Activated CD8-positive, alpha-beta memory T cell treated with anti-CD3 and anti-CD28 coated beads for 1 hour (primary cell): ENCODE measurements at places on chromosomes 5 and 9.
A peak's percentile ranks its signal among the peaks of the same experiment; 100 is the strongest.

GRCh38 chr5:16737620-16738364 is 121.0 kb upstream of the RETREG1 start:
- DNase-seq, result no peak

GRCh38 chr9:13860946-13861640 is 452.8 kb downstream of the NFIB start:
- no peak for DNase-seq

DNA sequence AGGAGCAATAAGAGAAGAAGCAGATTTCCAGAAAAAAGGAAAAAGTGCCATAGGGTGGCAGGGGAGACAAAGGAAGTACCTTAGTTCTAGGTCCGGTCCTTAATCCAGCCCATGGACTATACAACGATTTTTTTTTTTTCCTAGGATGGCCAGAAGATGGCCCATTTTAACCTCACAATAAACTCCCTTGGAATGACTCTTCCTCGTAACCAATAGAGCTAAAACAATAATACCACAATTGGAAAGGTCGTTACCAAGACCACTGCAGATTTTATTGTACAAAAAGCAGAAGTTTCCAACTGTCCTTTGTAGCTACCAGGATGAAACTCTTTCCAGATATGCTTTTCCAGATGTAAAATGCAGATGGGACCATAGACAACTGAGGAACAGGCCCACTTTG is 34.4 kb upstream of the SSBP2 start:
- no peak for DNase-seq

GRCh38 chr5:76406673-76407072 is 3.6 kb downstream of the IQGAP2 start:
- no peak for DNase-seq

GRCh38 chr5:118366429-118366828 is 621.9 kb downstream of the DTWD2 start:
- DNase-seq, result no peak

- no peak for DNase-seq
Observed at GRCh38 chr9:6631207-6631512, 14.4 kb downstream of the GLDC start.

GRCh38 chr9:6049798-6050197 is 34.4 kb upstream of the RANBP6 start:
- DNase-seq, result no peak

DNA sequence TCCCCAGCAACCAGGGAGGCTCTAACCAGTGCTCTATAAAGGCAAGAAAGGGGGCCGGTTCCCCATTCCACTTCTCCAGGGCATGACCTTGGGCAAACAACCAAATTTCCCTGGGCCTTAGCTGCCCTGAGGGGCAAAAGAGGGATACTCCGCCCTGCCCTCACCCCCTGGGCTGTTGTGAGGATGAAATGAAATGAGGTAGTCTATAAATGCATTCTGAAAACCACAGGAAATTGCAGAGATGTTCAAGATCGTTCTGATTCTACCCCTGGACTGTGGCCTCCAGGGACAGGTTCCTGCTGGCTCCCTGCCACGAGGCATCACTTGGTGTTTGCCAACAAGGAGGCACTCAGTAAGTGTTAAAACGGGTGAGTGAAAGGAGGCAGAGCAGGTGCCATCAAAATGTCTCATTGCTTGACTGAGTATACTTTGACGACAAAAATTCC is 5.7 kb downstream of the RAPGEF1 start:
- no peak for DNase-seq

DNA sequence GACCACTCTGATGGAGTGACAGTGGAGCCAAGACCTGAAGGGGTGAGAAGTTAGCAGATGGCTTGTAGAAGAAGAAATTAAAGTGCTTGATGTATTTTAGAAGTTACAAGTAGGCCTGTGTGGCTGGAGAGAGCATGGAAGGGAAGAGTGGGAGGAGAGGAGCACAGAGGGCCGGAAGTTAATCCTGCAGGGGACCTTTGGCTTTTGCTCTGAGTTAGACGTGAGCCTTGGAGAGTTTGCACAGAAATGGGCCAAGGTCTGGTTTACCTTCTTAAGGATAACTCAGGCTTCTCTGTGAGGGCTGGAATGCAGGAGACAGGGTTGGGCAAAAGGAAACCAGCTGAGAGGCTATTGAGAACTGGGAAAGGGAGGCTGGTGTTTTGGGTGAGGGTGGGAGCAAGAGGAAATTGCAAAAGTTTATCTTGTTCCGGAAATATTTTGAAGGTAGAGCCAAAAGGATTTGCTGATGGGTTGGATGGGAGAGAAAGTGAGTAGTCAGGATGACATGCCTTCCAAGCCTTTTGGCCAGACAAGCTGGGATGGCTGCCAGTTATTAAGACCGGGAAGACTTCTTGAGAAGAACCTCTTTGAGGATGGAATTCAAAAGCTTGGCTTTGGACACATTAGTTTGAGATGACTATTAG is 17.5 kb upstream of the F2RL1 start:
- DNase-seq, result no peak

- DNase-seq, result no peak
Observed at GRCh38 chr5:142829801-142830220, 59.6 kb downstream of the ARHGAP26 start.

DNA sequence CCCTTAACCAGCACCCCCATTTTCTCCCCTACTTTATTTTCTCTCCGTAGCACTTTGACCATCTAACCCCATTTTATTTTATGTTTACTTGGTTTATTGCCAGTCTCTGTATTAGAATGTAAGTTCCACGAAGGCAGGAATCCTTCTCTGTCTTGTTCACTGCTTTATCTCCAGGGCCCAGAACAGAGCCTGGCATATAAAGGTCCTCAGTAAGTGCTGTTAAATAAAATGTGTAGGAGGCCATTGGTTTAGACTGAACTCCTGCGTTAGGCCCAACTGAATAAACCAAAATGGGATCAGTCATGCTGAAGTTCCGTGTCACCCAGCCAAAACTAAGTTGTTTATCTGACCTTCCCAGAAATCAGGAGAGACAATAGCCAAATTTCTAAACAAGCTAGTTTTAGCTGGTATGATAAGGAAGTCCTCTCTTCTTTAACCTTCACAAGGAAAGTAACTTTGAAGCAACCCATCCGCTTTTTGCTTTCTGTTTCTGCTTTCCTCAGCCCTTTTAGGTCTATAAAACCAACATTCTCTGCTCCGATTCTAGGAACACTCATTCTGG is 29.0 kb upstream of the CCNJL start:
- DNase-seq, result no peak

DNA sequence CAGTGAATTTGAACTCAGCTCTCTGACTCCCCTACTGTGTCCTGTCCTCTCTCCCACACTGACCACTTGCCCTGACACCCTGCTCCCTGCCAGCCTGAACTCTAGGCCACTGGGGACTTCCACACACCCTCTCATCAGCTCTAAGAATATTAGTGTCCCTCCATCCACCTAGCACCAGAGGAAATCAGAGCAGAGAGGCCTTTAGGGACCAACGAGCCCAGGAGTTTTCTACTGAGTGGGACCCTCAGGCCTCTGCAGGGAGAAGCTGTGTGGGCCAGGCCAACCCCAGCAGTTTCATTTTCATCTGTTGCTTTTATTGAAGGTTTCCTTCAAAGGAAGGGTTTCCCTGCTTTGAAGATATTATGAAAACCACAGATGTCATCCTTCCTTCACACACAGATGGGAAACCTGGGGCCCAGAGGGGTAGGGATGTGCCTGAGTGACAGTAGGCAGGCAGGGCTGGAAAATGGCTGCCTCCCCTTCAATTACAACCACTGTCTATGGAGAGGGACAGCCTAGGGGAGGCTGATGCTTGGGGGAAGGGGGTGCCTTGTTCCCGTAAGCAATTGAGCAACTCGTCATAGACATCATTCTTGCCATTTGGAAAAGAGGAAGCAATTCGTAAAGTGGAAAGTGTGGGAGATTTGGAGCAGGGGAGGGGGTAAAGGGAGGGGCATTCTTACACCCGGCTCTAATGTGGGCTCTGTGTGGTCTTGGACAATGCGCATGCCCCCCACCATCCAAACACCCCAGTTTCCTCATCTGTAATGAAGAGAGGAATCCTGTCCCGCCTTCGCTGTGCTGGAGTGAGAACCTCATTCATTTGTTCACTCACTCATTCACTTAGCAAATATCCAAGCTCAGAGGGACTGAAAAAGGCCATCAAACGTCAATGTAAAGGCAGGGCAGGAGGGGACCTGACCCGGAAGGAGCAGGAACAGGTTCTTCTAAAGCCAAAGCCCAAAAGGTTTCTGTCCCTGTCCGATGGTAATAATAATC is 3.9 kb downstream of the GLIPR2 start:
- DNase-seq, result no peak

DNA sequence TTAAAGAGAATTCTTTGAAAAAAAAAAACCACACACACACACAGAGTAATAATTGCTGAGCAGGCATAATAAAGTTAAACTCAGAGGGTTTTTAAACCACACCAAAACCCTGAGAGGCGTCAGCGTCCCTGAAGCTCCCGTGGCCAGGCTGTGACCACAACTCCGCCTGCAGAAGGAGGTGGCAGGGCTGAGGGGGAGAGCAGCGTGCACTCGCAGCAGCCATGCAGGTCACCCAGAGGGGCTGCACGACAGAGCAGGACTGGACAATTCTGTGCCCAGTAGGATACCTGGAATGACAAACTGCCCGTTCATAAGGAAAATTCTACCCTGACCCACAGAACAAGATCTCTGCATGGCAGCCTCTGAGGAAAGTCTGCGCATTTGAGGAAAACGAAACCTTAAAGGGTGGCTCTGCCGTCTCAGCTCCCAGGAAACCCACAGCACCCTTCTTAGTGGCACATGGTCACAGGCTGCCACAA is 44.0 kb downstream of the ROR2 start:
- DNase-seq, result peak; percentile 20

DNA sequence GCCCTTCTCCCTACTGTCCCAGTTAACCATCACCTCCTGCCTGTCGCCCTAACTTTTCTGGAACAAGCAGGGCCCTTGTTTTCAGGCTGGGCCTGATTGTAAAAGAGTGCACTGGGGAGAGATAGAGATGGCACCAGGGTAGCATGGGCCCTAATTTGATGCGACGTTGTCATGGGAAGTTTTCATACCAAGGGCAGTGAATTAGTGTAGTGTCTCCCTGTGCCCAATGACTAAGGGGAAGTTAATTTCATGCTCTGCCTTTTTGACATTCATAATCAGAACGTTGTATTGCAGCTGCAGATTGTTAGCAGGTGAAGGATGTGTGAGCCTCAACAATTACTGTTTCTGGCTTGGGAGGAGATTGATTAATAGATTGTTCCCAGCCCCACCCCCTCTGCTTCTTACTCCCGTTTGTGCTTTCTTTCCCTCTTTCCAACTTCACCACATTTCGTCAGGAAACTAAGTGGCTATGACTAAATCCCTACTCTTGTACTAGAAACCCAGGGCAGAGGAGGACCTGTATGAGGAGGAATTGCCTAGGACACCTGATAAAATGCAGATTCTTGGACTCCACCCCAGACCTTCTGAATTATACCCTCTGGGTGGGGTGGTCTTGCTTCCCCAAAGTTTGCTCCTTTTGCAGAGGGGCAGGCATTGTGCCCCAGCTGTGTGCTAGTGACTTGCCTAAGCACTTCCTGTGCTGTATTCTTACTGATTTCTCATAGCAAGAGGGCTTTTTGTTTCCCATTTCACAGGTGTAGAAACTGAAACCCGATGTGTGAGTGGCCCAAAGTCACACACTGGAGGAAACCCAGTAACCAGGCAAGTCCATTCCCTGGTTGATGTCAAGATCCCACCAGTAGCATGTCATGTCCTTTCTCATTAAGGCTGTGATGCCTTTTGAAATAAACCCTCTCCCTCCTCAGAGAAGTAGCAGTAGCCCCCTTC is 56.3 kb downstream of the DAB2IP start:
- no peak for DNase-seq

- no peak for DNase-seq
Observed at GRCh38 chr5:32343058-32343672, 30.4 kb upstream of the MTMR12 start.

GRCh38 chr5:1791176-1791575 is 8.5 kb downstream of the MRPL36 start:
- no peak for DNase-seq

DNA sequence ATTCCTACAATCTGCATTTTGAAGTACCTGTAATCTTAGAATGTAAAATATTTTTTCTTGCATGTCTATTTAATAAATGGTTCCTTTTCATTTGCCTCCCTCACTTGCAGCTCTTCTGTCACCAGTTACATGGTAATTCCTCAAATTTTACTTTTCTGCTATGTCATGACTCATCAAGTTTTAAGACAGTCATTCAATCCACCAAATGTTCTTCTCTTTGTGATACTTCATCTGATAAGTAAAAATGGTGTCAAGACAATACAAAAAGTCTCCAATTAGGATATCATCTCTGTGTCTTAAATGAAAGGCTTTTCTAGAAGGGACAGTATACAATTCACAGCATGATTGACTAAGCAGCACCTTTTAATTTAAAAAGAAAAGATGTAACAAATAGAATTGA is 104.9 kb upstream of the FTMT start:
- no peak for DNase-seq

DNA sequence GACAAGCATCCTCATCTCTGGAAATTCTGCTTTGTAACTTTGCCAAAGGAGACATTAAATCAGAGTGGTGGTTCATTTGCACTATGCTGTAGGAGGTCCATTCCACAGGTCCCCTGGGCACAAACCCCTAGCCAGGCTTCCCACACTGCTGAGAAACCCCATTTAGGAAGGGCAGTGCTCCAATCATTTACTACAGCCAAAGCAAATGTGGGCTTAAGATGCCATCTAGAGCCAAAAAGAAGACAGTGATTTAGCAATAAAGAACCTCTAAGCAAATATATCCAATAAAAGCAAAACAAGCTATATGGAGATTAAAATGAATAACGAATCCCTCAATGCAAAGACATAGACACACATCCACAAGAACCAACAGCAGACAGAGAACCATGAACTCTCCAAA is 129.0 kb upstream of the ALDH1B1 start:
- no peak for DNase-seq

DNA sequence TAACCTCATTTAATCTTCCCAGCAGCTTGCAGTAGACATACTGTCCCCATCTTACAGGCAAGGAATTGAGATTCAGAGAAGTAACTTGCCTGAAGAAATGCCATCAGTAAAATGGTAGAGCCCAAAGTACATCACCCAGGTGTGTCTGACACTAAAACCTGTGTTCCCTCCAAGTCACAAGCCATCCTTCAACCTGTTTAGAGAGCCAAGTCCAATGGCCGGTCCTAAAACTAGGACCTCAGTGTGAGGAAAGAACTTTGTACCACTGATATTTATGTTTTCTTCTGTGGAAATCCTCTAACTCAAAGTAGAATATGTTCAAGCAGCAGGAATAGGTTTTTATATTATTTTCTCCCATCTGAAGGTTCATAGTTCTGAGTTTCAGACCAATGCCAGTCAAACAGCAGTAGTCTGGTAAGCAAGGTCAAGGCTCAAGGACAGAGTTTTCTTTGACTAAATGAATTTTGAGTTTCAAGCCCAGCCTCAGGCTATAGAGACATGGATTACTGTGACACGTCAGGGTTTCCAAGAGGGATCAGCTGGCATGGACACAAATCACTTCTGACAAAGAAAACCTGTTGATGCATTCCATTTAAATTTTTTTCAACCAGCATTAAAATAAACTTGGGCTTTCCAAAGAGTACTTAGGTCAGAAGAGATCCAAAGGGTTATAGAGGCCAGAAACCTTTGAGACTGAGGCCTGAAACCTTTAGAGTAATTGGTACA is 80.9 kb upstream of the PLPP6 start:
- DNase-seq, result no peak

- no peak for DNase-seq
Observed at GRCh38 chr5:101515721-101516120, 612.6 kb upstream of the ST8SIA4 start.
